ENCODE measurements at places on chromosomes 6 and 20.

DNA sequence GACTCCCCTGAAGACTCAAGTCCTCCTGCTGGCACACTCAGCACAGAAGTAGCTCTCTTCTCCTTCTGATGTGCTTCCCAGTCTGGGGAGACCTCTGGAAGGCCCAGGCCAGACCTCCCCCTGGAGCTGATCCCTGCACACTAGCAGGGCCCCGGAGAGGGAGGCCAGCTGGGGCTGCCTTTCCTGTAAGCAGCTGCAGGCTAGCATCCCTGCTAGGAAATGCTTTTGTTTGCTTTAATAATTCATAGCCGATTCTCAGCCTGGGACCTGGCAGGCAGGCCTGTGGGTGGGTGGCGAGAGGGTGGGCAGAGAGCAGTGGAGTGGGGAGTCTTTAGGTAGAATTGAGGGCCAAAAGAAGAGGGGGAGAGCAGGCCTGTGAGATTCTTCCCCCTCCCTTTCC is 5.2 kb downstream of the EBF4 start:
- DNase-seq, result no peak

DNA sequence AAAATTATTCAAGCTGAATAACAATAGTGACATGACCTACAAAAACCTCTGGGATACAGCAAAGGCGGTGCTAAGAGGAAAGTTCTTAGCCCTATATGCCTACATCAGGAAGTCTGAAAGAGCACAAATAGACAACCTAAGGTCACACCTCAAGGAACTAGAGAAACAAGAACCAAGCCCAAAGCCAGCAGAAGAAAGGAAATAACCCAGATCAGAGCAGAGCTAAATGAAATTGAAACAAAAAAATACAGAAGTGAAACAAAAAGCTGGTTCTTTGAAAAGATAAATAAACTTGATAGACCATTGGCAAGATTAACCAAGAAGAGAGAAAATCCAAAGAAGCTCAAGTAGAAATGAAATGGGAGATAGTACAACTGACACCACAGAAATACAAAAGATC is 47.6 kb upstream of the NOTCH4 start:
- no peak for DNase-seq

GRCh38 chr20:21050710-21051109 is 55.4 kb downstream of the LINC00237 start:
- DNase-seq, result no peak

DNA sequence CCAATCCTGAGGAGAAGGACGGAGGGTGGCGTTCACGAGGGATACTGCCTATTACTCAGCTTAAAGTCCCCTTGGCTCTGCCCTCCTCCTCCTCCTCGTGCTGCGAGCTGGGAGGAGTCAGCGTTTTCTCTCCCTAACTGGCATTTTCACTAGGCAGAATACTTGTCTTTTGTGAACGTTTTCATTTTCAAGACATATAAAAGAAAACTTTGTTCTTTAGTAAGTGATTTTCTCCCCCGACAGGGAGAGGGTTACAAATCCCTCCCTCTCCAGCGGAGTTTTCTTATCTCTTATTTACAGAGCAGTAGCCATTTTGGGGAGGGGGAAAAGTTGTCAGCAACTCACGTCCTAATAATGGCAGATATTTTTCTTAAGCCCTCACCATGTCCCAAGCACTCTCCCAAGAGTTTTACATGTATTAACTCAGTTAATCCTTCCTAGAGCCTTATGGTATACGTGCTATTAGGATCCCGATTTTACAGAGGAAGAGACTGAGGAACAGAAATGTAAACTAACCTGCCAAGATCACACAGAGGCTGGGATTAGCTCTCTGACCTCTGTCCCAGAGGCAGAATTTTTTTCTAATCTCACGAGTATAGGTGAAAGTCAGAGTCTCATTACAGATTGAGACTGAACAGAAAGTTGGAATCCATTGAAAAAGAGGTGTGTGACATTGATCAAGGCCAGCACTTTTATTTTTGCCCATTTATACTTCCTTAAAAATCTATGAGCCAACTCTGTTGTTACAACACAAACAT is 30.0 kb upstream of the ZNF217 start:
- no peak for DNase-seq

DNA sequence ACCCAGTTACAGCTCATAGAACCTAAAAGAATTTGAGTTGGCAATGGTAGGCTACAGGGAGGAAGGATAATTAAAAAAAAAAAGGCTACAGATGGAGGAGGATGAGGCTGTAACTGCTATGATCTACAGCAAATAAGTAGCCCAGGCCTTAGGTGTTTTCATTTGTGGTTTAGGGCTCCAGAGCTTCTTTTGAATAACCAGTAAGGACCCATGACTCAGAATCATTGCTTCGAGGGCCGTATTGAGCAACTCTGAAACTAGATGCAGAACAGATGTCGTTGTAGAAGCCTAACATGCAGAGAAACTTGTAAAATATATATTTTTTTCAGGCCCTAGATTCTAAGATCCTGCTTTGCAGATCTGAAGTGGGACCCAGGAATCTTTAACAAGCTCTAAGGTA is 19.0 kb upstream of the ASIP start:
- no peak for DNase-seq
